Peyer's patch (tissue), 4 donors: ENCODE measurements at places on chromosomes 2 and 18. TPM values are rescaled to one million over a fixed set of nuclear protein-coding genes. Genes with fewer than 3 reads are reported as not detected.

The CYP27A1 gene
- 277 TPM for total RNA-seq

The CDK5R2 gene
- 0.54 TPM for total RNA-seq

The CABLES1 gene
- 6.6 TPM for total RNA-seq

The RFX8 gene
- not detected for total RNA-seq

The MOGAT1 gene
- total RNA-seq, result not detected

The SCN2A gene
- total RNA-seq, result not detected

The PIEZO2 gene
- total RNA-seq, result 5.8 TPM

The PLEKHH2 gene
- 158 TPM for total RNA-seq

The AQP12B gene
- total RNA-seq, result 9.6 TPM

The SIX2 gene
- total RNA-seq, result not detected

The FKBP1B gene
- total RNA-seq, result 9.4 TPM

The TAF4B gene
- 1.9 TPM for total RNA-seq

The PCARE gene
- total RNA-seq, result not detected

The OSR1 gene
- 3.9 TPM for total RNA-seq

The SPC25 gene
- total RNA-seq, result not detected

The SERPINB7 gene
- not detected for total RNA-seq

The EVA1A gene
- total RNA-seq, result 2.5 TPM

The ZNF514 gene
- 52.0 TPM for total RNA-seq

The DPP4 gene
- 447 TPM for total RNA-seq

The APOB gene
- total RNA-seq, result 14.0 TPM

The COL6A3 gene
- 67.7 TPM for total RNA-seq

The FEV gene
- total RNA-seq, result not detected

The POTEJ gene
- total RNA-seq, result not detected

The C2orf92 gene
- 5.3 TPM for total RNA-seq

The EMX1 gene
- 1.1 TPM for total RNA-seq

The SNTG2 gene
- 1.8 TPM for total RNA-seq

The NT5C1B gene
- not detected for total RNA-seq

The ITGA4 gene
- 3.8 TPM for total RNA-seq

The RGPD3 gene
- 0.83 TPM for total RNA-seq
